ENCODE measurements at places on chromosomes 6 and 20. TPM values are rescaled to one million over a fixed set of nuclear protein-coding genes. Genes with fewer than 3 reads are reported as not detected.

Gene SCRT2
- not detected for total RNA-seq

Gene FKBP1C
- total RNA-seq: 0.18 TPM

Gene RIPOR2
- 19.3 TPM for total RNA-seq

Gene LPA
- total RNA-seq: not detected

Gene CDH4
- 13.8 TPM for total RNA-seq

Gene DSP
- total RNA-seq: not detected

Gene MYCT1
- not detected for total RNA-seq

Gene LY6G5C
- 0.29 TPM for total RNA-seq

Gene APOM
- 1.4 TPM for total RNA-seq

Gene DLK2
- total RNA-seq: 0.86 TPM

Gene HIVEP2
- total RNA-seq: 5.3 TPM

Gene MAS1
- total RNA-seq: not detected

Gene HLA-G
- total RNA-seq: not detected

Gene SLC22A2
- total RNA-seq: not detected
